IMR-90 (cell line): ENCODE measurements at places on chromosomes 2 and 18. TPM values are rescaled to one million over a fixed set of nuclear protein-coding genes. Genes with fewer than 3 reads are reported as not detected.

DNA sequence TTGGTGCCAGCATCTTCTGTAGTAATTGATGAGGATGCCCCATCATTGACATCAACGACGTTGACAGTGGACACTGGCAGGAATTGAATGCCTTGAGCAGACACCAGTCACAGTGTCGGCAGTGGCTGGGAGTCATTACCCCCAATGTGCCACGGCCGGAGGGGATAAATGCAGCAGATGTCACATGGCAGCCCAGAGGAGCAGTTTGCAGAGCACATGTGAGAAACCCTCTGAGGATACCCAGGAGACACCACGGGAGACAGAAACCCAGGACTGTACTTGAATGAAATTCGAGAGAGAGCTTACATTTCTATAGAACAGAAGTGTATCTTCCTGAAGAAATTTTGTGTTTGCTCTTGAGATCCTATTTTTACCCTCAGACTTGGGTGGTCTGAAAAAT is 409.1 kb upstream of the TNP1 start:
- H3K4me1 ChIP-seq, result peaks cover 8% of the 10 kb centered on the region; the same call in 1 of the 2 replicates
- no peak overlapping the region for H3K27ac ChIP-seq
- no peak overlapping the region for H3K4me3 ChIP-seq
- no peaks in the 10 kb centered on the region for H3K27me3 ChIP-seq
- no peak for DNase-seq

DNA sequence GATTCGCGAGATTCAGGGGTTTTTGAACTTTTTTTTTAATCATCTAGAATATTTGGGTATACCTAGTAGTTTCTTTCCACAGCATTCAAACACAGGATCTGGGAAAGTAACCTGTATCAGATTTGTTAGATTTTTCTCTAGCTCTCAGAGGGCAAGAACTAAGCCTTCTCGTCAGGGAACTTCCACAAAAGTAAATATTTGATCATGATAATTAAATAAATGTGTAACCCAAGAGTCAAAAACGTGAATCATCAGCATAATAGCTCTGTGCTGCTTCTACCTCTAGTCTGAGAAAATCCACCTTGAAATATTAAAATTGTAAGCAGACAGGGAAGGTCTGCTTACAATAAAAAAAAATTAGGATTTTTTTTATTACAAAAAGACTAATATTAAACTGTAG is 225.7 kb upstream of the SPOPL start:
- H3K27me3 ChIP-seq, result no peaks in the 10 kb centered on the region
- peak; percentile 79 for DNase-seq
- H3K36me3 ChIP-seq, result no peaks in the 10 kb centered on the region
- H3K4me3 ChIP-seq, result no peak overlapping the region
- peaks cover 13% of the 10 kb centered on the region for H3K4me1 ChIP-seq

- no peaks in the 10 kb centered on the region for H3K4me1 ChIP-seq
- H3K27me3 ChIP-seq, result no peaks in the 10 kb centered on the region
- no peak for DNase-seq
- no peaks in the 10 kb centered on the region for H3K36me3 ChIP-seq
These were observed 206.2 kb downstream of the RPIA start for GRCh38 chr2:88897715-88898114.

DNA sequence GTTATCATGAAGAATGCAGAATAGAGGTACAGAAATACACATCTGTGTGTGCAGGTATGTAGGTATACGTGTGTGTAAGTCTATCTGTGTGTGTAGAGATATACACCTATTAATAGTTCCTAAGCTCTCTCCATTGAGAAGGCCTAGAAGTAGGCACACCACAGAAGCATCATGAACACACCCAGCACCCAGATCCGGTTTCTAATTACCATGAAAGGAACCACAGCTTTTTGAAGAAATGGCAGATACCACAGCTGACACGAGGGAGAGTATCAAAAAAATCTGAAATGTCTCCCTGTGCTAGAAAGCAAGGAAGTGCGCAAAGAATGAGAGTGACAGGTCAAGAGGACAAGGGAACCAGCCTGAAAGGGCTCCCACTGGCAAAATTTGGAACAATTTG is 27.7 kb upstream of the AP1S3 start:
- no peak for DNase-seq
- no peak overlapping the region for H3K4me3 ChIP-seq
- H3K27me3 ChIP-seq, result no peaks in the 10 kb centered on the region
- peaks cover 2% of the 10 kb centered on the region; the same call in 1 of the 2 replicates for H3K36me3 ChIP-seq

CRYBA2 gene
- not detected in 2 replicates for total RNA-seq

DNA sequence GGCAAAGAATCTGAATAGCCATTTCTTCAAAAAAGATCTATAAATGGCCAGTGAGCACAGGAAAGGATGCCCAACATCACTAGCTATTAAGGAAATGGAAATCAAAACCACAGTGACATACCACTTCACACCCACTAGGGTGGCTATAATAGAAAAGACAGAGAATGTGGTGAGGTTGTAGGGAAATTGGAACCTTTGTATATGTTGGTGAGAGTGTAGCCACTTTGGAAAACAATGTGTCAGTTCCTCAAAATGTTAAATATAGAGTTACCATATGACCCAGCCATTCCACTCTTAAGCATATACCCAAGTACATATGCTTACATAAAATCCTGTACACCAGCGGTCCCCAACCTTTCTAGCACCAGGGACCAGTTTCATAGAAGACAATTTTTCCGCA is 152.8 kb downstream of the SMAD2 start:
- H3K27me3 ChIP-seq, result 0 out of 2 replicates have a peak, but pooled peaks cover 2% of the 10 kb centered on the region
- H3K27ac ChIP-seq, result no peak overlapping the region
- H3K36me3 ChIP-seq, result no peaks in the 10 kb centered on the region
- H3K4me3 ChIP-seq, result no peak overlapping the region
- DNase-seq, result no peak

GRCh38 chr2:18456026-18456425 is 104.4 kb downstream of the RDH14 start:
- peaks cover 16% of the 10 kb centered on the region for H3K4me1 ChIP-seq
- H3K4me3 ChIP-seq, result no peak overlapping the region
- H3K36me3 ChIP-seq, result no peaks in the 10 kb centered on the region

DNA sequence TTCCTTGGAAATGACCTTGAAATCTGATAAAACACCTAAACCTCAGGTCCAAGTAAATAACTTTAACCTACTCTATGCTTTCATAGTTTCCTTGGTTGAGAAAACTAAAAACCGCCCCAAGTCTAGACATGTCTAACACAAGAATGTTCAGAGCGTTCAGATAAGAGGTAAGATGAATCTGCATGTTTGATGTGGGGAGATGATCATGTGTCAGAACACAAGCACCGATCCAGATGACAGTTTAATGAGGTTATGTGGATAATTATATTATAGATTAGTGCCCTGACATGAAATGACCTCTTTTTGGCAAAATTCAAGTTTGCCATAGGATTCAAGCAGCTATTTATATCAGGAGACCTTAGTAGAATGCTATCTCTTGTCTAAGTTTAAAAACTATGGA is 729.8 kb upstream of the SOX11 start:
- no peak for DNase-seq
- no peak overlapping the region for H3K4me3 ChIP-seq
- no peak overlapping the region for H3K27ac ChIP-seq
- no peaks in the 10 kb centered on the region for H3K36me3 ChIP-seq
- H3K4me1 ChIP-seq, result no peaks in the 10 kb centered on the region
- no peaks in the 10 kb centered on the region for H3K27me3 ChIP-seq

DNA sequence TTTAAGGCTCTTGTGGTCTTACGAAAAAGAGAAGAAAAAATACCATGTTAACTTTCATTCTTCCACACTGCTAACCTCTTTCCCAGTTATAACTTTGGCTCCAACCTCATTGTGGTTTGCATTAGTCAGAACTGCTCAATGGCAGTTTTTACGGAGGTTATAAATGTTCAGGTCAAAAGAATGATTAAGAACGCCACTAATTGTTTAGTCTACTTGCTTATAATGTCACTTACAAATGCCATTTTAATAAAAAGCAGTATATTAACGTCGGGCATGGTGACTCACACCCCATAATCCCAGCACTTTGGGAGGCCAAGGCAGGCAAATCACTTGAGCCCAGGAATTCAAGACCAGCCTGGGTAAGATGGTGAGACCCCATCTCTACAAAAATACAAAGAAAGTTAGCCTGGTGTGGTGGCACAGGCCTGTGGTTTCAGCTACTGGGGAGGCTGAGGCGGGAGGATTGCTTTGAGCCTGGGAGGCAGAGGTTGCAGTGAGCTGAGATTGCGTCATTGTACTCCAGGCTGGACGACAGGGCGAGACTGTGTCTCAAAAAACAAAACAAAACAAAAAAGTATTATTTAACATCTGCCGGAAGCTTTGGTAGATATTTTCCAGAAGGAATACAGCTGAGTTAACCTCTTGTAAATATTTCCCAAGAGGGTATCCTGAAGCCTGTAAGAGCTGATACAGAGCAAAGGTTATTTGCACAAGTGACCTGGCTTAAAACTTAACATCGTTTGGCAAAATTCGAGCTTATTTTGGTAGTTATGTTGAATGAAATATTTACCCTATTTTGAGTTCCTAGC is 5.1 kb downstream of the AGPS start:
- no peaks in the 10 kb centered on the region for H3K36me3 ChIP-seq
- no peaks in the 10 kb centered on the region for H3K27me3 ChIP-seq
- H3K27ac ChIP-seq, result peak overlapping the region; percentile 34
- peaks cover 6% of the 10 kb centered on the region for H3K4me1 ChIP-seq

DNA sequence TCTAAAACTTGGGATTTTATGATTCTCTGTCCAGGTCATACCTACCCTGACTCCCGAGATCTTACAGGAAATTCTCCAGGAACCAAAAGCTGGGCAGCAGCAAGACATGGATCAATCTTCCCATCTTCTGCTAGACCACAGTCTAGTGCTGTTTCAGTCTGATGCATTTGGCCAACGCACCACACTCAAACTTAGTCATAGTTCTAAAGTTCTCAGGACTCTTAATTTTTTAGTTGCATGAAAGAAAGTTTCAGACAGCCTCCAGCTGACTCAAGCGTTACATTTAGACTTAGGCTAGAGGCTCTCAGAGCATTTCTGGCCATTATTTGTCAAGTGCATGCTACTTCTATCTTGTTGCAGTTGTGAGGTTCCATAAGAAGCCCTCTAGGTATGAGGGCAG is 230.1 kb upstream of the CCDC150 start:
- DNase-seq, result no peak
- H3K27me3 ChIP-seq, result no peaks in the 10 kb centered on the region
- H3K27ac ChIP-seq, result no peak overlapping the region
- H3K4me1 ChIP-seq, result no peaks in the 10 kb centered on the region
- H3K4me3 ChIP-seq, result no peak overlapping the region

DNA sequence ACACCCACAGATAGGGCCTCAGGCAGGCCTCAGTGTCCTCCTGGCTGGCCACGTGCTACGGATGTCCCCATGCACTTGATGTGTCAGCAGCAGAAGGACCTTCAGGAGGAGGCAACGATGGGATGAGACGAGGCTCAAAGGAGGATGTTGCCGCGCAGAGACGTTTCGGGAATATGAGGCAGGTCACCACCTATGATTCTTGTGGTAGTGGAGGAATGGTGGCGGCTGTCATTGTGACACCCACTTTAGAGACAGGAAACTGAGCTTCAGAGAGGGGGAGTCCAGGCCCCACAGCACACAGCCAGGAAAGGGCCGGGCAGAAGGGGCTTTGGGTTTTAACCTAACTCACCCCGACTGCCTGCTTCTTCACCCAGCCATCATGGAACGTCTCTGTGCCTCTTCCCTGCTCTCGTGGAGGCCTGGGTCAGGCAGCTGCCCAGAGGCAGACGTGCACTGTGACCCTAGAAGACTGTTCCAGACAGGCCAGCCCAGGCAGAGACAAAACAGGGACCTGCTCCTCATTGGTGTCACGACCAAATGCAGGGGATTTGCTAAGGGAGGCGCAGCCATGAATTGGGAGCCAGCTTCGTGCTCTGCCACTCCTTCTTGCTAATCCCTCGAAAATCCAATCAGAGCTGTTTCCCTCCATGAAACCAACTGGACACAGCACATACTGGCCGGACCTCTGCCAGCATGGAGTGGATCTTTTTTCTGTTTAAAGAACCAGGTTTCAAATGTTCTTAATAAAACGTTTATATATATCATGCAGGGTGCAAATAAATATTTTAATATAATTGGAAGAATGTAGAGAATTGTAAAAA is 169.2 kb downstream of the ASB1 start:
- DNase-seq, result no peak
- peaks cover 7% of the 10 kb centered on the region; the same call in 1 of the 2 replicates for H3K4me1 ChIP-seq
- no peaks in the 10 kb centered on the region for H3K27me3 ChIP-seq

DNA sequence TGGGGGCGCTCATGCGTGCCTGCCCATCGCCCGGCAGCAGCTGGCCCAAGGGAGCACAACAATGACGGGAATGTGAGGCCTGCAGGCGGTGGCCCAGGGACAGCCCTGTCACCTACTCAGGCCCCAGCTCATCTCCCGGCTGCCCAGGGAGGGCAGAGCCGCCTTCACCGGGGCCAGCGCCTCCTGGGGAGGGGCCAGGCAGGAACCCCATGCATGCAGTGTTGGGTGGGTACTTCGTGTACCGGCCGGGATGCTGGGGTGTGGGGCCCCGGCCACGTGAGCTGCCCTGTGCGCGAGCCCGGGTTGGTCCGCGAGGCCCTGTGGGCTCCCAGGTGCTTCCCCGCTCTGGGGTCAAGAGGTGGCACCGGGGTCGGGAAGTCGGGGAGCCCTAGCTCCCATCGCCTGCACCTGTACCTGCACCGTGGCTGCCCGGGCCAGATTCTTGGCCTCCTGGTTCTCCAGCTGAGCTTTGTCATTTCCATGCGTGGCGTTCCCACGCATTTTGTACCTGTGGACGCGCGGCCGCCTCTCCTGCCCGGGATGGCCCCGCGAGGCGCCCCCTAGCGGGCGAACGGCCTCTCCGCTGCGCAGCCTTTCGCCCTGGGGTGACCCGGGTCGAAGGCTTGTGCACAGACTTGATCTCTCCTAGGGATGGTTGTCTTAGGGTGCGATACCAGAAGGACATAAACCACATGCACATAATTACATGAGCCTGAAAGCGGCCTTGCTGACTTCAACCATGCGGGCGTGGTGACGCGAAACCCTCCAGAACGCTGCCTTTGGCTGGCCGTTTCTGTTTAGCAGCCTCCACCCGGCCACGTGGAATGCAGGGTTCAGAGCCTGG is 950 bp downstream of the KLHL30 start:
- H3K4me1 ChIP-seq, result peaks cover 23% of the 10 kb centered on the region
- DNase-seq, result no peak
- no peaks in the 10 kb centered on the region for H3K27me3 ChIP-seq
